ENCODE measurements at places on chromosomes 2 and 18.

DNA sequence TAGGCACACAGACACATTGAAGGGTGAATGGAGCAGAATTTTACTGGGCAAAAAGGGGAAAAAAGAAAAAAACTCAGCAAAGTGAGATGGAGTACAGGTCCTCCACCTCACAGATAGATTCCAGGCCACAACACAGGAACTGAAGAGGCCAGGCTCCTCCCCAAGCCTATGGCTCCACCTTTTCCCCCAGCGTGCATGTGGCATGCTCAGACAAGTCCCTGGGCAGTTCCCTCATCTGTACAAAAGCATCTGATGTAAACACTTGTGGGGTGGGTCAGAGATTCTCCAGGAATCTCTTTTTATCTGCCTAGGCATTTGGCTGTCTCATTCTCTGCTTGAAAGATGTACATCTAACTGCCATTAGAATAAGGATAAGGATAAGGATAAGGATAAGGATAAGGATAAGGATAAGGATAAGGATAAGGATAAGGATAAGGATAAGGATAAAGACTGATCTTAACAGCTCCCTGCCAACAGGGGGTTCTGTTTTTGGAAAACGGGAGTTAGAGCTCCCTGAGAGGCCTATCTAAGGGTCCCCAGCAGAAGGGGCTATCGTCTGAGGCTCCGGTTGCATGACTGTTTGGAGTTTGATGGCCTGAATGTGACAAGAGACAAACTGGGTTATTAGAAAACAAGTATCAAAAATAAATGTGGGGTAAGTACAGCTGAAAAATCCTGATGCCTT lies 17.2 kb upstream of the ASXL3 start:
- DNase-seq: no peak

GRCh38 chr2:201852462-201852861 lies 46.1 kb downstream of the CDK15 start:
- DNase-seq: no peak

DNA sequence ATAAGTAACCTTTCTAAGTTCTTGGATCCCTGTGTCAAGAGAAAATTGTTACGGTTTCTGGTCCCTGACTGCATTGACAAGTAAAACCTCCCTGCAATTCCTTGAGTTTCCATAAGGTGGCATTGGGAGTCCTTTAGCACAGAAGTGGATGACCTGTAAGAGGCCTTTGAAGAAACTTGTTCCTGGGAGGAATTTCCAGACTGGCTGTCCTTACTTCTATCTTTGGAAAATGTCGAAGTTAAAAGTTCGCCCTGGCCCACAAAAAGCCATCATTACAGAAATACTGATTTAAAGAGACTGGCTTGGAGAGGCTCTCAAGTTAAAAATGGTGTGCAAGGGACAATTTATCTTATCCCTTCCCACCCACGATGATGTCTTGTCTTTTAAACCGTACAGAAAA lies 218.4 kb downstream of the CDH20 start:
- DNase-seq: no peak

GRCh38 chr2:131035112-131035825 lies 58.0 kb downstream of the FAM168B start:
- no peak for DNase-seq

GRCh38 chr2:9030841-9031240 lies 27.4 kb upstream of the MBOAT2 start:
- no peak for DNase-seq

DNA sequence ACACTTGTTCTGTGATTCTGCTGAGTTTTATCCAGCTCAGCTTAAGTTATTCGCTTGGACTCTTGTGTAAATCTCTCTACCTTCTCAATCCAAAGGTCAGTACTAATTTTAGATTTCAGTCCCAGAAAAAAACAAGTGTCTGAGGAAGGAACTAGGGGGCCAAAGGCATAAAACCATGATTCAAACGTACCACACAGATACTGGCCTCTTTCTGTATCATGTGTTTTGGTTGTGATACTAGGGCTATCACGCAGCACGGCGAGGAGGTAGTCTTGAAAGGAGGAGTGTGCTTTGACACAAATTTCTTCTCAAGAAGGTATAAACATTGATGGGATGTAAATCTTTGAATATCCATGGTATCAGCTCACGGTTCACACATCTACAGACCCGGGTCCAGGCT lies 8.3 kb downstream of the SERPINE2 start:
- DNase-seq: no peak

DNA sequence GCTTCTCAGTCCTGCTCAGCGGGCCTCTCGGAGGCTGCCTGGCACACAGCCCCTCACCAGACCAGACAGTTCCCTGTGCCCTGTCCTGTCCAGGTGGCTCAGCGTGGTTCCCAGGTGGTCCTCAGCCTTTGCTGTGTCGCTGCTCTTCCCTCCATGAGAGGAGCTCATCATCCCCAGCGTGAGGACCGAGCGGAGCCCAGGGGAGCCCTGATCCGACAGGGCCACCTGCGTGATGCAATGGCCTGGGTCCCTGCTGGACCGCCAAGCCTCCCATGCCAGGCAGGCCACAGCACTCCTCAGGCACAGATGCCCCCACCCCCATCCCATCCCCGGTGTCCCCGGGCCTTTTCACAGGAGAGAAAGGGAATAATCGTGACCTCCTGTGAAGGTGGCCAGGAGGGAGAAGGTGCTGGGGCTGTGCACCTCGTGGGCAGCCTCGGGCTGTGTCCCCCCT lies 4.3 kb downstream of the GPC1 start:
- no peak for DNase-seq

DNA sequence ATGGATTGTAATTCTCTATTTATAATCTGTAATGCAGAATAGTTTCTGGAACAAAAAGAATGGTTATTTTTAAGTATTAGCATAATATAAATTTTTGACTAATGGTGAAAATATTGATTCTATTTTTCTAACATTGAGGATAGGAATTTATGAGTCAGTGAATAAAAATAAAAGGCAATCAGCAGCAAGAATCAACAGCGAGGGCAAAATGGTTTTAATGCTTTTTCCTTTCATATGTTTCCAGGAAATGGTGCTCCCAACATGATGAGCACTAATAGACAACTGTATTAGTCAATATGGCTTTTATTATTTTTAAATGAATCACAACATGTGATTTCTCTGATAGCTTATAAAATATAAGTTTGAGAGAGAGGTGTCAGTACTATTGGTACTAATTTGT lies 90.7 kb upstream of the TFPI start:
- DNase-seq: no peak

DNA sequence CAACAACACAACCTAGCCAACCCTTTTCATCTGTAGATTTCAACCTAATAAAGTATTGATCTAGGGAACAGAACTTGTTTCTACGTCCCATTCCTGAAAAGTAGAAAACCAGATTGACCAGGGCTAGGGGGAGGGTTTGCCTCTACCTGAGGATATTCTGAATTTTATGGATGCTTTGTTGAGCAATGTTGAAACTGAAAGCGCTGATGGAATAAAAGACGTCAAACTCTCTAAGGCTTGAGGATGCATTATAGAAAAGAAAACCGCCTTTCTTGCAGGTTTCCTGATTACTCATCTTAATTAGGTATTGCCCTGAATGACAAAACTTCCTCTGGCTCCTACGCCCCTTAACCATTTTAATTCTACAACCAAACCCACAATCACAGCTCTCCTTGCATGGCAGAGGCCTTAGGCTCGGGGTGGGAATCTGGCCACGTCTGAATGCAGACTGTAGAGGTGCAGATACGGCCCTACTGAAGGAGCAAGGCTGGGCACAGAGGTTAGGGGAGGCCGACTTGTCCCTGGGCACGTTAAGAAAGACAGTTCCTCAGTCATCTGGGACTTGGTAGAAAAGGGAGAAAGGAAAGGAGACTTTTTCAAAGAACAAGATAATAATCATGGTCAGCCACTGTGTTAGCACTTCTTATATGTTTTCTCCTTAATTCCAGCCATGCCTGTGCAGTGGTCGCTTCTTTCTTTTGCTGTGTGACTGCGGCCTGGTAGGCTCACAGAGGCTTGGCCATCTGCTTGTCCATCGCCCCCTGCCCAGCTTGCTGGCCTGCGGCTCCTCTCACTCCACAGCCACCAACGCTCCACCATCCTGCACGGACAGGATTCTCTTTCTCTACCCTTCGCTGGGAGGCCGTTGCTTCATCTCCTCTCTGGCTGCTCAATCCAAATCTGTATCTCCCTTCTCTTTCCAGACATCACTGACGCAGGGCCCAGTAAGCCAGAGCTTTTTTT lies 209.5 kb downstream of the VAPA start:
- no peak for DNase-seq

All from activated T-cell treated with anti-CD3 and anti-CD28 coated beads, Interleukin-2, amount 50 U/mL, for 1 hour (primary cell).